ENCODE measurements at places on chromosomes 4 and X. TPM values are rescaled to one million over a fixed set of nuclear protein-coding genes. Genes with fewer than 3 reads are reported as not detected.
A peak's percentile ranks its signal among the peaks of the same experiment; 100 is the strongest.

DNA sequence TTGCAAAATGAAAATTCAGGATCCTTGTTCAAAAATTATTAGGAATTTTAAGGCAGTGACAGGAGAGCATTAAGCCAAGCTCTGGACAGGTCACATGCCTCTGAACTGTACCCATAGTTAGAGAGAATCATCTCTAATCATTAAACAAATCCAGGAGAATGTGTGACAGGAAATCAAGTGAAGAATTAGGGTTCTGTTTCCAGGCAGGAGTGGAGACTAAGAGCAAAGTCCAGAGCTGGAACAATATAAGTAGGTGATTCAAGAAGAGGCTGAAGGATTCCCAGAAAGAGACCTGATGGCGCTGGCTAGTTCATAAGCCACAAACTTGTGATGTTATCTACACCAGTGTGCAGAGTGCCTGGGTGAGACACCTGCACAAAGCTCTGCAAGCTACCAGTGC, 104.6 kb upstream of the PRKG2 start:
- no peak for DNase-seq

Gene CXCL11
- 0.32 TPM for polyA plus RNA-seq

GRCh38 chrX:54950730-54951375, 30.2 kb downstream of the TRO start:
- no peak for DNase-seq

Gene HAND2
- polyA plus RNA-seq, result not detected

GRCh38 chrX:72539822-72540221, 32.8 kb downstream of the HDAC8 start:
- no peak for DNase-seq

DNA sequence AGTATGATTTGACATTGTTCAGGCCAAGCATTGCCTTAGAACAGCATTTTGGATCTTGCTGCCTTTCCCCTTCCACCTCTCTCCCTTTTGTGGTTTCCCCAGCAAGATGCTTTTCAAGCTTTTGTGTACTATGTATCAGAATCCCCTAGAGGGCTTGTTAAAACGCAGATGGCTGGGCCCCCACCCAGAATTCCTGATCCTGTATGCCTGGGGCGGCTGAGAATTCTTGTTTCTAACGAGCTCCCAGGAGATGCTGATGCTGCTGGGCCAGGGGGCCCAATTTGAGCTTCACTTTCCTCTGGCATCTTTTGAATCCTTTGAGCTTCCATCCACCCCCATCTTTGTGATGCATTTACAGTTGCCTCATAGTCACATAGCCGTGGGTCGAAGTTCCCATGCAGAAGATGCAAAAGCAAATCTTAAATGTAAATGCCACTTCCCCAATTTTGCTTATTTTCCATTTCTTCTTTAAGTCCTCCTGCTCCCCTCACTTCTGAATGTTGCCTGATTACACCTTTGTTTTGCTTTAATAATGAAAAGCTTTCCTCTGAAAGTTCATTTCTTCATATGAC, 18.5 kb downstream of the HCCS start:
- no peak for DNase-seq

Gene PDCL2
- polyA plus RNA-seq, result not detected

DNA sequence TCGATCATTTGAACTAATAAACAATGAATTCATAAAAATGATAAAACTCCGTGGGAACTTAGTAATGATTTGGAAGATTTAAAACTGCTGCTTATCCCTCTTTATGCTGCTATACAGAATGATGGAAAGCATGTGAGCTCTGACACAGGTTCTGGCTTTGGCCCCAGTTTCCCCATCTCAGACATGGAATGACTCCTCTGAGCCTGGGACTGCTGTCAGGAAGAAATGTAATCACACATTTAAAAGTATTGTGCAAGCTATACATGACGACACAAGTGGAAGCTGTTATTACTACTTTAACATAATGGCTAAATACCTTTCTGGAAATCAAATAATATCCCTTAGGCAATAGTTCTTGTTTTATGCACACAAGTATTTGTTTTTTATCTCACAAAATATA, 161.7 kb downstream of the DCHS2 start:
- DNase-seq, result peak; percentile 60

DNA sequence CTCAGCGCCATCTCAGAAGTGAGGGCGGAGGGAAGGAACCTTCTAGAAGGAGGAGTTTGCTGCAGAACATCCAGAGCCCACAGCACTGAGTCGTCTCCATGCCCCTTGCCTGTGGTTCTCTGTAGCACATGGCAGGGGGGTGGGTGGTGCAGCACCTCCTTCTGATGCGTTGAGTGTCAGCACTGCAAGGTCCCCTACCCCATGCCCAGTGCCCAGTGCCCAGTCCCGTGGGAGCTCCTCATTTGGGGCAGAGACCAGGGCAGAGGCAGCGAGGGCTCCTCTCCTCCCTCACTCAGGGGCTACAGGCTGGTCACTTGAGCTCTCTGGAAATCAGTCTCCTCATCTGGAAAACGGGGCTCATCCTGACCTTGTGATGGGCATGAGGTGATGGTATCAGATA, 78.1 kb downstream of the HTRA3 start:
- no peak for DNase-seq

GRCh38 chr4:45317739-45318138, 591.4 kb upstream of the GNPDA2 start:
- DNase-seq, result no peak

GRCh38 chrX:129840344-129840743, 3.3 kb downstream of the ZDHHC9 start:
- DNase-seq, result no peak

Gene FGB
- polyA plus RNA-seq, result not detected

DNA sequence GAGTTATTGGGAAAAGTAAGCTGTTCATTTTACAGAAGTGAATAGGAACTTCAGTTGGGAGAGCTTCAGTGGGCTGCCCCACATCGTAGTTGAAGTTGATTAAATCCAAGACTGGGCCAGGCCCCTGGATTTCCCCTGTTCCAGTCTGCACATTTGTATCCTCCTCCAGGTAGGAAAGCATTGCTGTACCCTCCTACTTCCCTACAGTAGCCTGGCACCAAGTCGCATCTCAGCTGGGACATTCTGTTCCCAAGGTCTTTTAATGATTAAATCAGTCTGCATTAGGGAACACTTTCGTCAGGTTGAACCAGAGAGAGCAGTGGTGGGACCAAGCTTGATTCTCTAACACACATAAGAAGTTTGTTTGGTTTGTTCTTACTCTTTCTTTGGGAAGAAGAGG, 165.8 kb upstream of the PPARGC1A start:
- DNase-seq, result no peak

GRCh38 chrX:69357317-69357716, 146.8 kb upstream of the NALF2 start:
- DNase-seq, result no peak

- DNase-seq, result no peak
Observed at GRCh38 chr4:93373893-93374860, 454.4 kb upstream of the ATOH1 start.

Gene HS6ST2
- polyA plus RNA-seq, result 0.56 TPM

DNA sequence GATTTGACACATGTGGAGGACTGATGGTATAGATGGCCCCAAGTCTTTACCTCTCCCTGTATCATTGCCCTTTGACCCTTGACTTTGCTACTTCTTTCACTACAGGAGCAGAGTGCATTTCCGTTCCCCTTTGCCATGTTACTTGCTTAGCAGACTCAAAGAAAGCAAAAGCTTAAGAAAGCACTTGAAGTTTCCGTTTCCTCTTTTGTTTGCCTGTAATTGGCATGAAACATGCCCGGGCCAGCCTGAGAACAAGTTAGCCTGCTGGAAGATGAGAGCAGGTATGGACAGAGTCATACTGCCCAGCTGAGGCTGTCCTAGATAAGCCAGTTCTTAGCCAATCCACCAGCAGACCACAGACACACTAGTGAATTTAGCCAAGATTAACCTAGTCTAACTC, 206.0 kb downstream of the BCOR start:
- DNase-seq, result peak; percentile 74

Gene DDX53
- polyA plus RNA-seq, result not detected

GRCh38 chr4:152408514-152409327, 127.2 kb downstream of the FBXW7 start:
- peak; percentile 36 for DNase-seq

Gene SERPINA7
- polyA plus RNA-seq, result not detected

Gene RNF175
- polyA plus RNA-seq, result 0.12 TPM

- DNase-seq, result no peak
Observed at GRCh38 chr4:70752236-70752635, 30.5 kb downstream of the RUFY3 start.

Gene SPANXN4
- not detected for polyA plus RNA-seq

GRCh38 chr4:184748251-184748652, 14.4 kb upstream of the CENPU start:
- peak; percentile 85 for DNase-seq

- DNase-seq, result no peak
Observed at GRCh38 chrX:51292421-51292820, 40.2 kb upstream of the NUDT10 start.

Gene TDO2
- not detected for polyA plus RNA-seq

- DNase-seq, result no peak
Observed at GRCh38 chrX:131747173-131747572, 203.3 kb downstream of the OR13H1 start.

DNA sequence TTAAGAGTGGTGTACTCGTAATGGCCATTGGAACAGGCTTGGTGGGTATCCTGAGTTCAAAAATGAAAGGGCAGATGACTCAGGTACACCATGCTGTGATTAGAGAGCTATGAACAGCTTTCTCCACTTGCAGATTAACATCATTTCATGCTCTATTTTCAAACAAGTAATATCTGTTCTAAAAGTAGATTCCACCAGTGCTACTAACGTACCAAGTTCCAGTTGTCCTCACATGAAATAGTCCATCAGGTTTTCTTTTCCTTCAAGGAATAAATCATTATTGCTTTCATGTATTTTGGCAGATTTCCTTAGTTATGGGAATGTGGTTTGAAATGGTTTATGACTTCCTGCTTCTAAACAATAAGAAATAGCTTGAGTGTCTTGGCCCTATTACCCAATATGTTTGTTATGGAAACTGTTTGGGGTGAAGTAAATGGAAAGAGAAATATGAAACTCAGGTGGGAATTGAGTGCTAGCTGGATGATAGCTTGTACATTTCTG, 49.9 kb downstream of the PCDH7 start:
- peak; percentile 95 for DNase-seq

Gene RFC1
- polyA plus RNA-seq, result 20.4 TPM

Gene PROM1
- not detected for polyA plus RNA-seq
